Activated B cell treated with CpG ODN at 0.5 μM for 24 hours (primary cell): ENCODE measurements at places on chromosomes 5 and 9.
A peak's percentile ranks its signal among the peaks of the same experiment; 100 is the strongest.

DNA sequence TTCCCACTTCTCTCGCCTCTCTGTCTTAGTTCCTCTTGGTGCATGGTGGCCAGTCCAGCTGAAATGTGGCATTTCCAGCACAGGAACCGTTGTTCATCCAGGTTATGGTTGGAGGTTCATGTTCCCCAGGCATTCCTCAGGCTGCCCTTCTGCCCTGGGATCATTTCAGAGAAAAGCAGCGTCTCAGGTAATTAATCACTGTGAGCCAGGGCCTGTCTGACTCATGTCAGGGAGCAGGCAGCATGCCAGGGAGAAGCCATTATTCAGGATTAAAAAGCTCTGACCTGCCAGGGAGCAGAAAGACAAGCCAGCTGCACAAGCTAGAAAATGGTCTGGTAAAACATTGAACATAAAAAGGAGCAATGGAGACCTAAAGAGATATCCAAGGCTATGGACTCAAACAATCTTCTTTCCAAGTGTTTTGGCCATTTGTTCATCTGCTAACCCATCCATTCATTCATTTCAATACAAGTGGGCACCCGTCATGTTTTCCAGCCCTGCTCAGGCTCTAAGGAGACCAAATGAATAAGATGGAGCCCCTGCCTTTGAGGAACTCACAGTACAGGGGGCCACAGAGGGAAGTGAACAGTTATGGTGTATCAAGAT, 241.4 kb downstream of the DRD1 start:
- no peak for DNase-seq

- DNase-seq = no peak
Measured at GRCh38 chr9:37996819-37997217, 72.2 kb downstream of the SHB start.

DNA sequence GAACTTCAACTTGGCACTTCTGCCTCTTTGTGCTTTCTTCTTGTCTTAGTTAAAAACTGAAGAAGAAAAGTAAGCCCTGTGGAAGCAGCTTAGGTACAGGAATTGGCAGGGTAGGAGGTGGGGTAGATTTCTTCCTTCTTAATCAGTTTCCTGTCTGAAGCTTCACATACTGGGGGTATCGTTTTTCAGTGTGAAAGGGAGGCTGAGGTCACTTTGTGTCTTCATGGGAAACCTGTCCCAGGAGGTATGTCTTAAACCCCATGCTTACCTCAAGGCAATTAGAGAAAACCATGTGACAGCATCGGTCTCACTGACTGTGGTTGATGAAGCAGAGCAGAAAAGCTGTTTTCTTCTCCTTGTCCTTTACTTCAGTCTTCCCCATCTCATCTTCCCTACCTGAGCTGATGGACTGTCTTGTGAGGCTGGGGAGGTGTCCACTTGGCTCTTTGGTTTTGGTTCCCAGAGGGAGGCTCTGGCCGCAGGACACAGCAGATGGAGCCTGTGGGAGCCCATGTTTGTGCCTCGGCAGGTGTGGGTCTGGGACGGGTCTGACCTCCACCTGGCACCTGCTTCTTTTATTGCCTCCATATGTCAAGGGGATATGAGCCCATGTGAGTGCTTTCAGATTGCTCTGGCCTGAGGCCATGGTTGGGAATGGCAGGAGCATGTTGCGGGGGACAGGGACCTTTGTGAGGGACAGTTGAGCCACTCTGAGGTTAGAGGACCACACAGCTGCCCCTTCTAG, 47.0 kb downstream of the SH3GL2 start:
- no peak for DNase-seq

- no peak for DNase-seq
Measured at GRCh38 chr9:38253200-38253599, 139.3 kb upstream of the ALDH1B1 start.

GRCh38 chr5:86971034-86971571, 296.6 kb upstream of the RASA1 start:
- no peak for DNase-seq

- peak; percentile 90 for DNase-seq
Measured at GRCh38 chr9:133144142-133144903, 19.4 kb downstream of the GBGT1 start.

DNA sequence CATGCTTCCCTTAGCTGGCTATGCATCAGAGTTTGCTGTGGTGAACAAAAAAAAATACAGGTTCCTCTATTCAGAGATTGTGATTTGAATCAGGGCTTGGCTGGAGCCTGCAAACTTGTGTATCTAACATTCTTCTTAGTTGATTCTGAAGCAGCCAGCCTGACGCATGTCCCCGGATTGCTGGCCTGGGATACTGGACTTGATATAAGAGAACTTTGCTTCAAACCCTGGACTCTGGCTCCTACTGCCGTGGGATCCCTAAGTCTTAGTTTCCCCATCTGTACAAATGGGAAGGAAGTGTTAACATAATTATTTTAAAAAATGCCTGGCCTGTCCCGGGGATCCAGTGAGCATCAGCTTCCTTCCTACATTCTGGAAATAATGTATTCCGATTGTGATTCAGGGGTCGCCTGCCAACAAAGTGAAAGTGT, 292.8 kb downstream of the ARHGEF28 start:
- DNase-seq = no peak

DNA sequence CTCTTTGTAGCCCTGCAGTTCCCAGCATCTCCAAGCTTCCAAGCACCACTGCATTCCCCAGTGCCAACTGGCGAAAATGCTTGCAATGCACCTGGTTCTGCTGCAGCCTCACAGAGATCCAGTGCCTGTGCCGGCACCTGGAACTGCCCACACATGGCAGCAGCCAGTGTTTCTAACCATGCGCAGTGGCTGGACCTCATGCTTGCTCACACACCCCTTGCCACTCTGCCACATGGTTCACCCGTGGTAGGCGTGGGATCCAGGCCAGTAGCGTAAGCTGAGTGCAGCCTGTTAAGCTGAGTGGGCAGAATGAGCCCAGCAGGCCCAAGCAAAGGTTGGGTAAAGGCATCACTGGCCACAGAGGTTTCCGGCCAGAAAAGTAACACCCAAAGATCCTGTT, 214.1 kb upstream of the VLDLR start:
- no peak for DNase-seq

- peak; percentile 96 for DNase-seq
Measured at GRCh38 chr9:88388203-88388885, at the start of gene SPIN1. TSS of gene SPIN1 (plus strand) at chr9:88388444. CDS start at chr9:88426540, 38,096 bp downstream.
